Activated CD4-positive, alpha-beta memory T cell treated with anti-CD3 and anti-CD28 coated beads, Interleukin-2, amount 10 ng/mL, durations not matched to agents 7 days and 5 days (primary cell): ENCODE measurements at places on chromosomes 4 and X.
A peak's percentile ranks its signal among the peaks of the same experiment; 100 is the strongest.

DNA sequence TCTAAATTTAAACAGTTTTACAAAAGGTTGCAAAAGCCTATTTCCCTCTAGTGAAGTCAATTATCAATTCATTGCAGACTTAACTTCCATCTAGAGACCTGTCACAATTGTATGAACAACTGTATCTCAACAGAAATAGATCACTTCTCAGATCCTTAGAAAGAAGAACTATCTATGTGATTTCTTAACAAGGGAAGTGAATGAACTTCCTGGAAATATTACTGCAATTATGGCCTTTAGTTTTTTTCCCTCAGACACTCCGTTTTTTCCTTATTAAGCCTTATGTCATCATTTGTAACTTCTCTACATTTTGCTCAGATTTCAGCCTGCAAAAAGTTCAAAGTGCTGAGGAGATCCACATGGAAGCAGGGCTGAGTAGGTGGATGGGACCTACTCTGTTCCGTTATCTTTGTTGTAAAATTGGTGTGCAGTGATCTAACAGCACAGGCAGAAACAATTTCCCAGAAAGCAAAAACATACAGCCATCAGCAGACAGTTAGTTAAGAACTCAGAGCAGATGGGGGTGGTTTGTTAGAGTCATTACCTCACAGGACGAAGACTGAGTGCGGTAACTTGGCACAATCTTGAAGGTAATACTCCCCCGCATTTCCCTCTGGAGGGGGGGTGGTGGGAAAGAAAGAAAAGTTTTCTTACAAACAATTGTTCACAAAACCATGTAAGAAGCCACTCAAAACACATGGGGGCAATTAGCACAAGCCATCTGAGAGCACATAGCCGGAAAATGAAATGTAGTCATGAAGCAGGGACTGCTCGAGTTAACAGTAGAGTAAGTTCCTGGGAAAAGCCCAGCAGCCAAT is 112.3 kb downstream of the NYX start:
- peak; percentile 24 for DNase-seq

DNA sequence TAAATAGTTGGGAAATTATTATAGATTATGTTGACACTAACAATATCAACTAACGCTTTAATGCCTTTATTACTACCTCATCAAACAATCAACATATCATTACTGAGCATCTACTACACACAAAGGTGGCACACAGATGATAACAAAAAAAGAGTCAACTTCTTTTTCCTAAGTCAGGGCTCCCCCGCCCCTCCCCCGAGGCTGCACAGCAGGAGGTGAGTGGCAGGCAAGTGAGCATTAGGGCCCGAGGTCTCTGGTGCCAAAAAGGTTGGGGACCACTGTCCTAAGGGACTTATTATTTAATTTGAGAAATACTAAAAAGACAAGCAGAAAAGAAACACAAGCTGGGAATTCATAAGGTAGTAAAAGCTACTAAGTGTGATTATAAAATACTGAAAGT is 50.3 kb upstream of the MCF2 start:
- DNase-seq, result no peak

GRCh38 chrX:145773006-145773405 is 44.6 kb upstream of the SLITRK2 start:
- no peak for DNase-seq

DNA sequence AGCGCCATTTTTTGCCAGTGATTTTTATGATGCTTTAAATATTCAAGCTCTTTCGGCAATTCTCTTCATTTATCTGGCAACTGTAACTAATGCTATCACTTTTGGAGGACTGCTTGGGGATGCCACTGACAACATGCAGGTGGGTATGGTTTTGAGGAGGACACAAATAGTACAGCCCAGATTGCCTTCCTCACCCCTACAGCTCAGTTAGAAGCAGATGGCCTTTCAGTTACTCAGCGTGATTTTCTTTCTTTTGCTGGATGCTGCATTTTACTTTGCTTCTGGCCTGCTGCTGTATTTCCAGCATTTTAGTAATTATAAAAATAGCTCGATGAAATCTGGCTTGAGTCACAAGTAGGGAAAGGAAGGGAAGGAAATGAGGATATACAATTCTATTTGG is 114.7 kb downstream of the SLC4A4 start:
- DNase-seq, result no peak

GRCh38 chr4:3864742-3865721 is 98.8 kb downstream of the ADRA2C start:
- no peak for DNase-seq

- no peak for DNase-seq
These were observed 605.1 kb downstream of the ADGRL3 start for GRCh38 chr4:61805227-61805626.

DNA sequence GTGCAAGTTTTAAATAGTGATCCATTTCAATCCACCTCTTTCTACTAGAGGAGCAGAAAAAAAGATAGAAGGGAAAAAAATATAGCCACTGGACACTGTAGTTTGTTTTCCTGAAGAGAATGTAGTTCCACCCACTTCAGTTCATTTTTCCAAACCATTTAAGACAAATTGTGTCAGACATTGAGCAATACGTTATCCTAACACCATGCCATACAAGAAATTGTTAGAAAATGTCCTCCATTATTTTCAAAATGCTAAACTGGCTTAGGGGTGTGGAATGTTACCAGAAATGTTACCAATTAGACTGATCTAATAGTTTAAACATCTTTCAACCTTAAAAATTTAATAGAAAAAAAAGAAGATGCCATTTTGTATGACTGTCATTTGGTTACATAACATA is 48.6 kb upstream of the ETNPPL start:
- DNase-seq, result no peak

- DNase-seq, result no peak
These were observed 359.6 kb upstream of the NOCT start for GRCh38 chr4:138655985-138656384.

GRCh38 chr4:169030562-169030982 is 20.5 kb upstream of the CBR4 start:
- no peak for DNase-seq

GRCh38 chrX:47380268-47380667 is 9.9 kb downstream of the ZNF157 start:
- DNase-seq, result peak; percentile 33

DNA sequence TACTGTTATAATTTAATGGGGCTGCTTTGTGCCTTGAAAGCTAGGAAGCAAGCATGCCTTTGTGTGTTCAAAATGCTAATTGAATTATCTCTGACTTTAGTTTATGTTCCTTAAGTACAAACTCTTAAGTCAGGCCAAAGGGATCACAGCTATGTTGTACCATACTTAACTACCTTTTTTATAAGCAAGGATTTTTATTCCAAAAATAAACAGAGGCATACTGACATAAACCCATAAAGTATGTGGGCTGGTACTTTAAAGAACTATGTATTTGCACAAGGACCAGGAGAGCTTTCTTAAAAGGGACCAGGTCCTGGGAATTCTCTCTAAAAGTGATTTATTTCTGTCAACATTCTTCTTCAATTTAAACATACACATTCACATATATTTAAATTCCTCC is 57.8 kb upstream of the HCCS start:
- DNase-seq, result no peak

GRCh38 chr4:3111461-3111860 is 37.0 kb downstream of the HTT start:
- no peak for DNase-seq

DNA sequence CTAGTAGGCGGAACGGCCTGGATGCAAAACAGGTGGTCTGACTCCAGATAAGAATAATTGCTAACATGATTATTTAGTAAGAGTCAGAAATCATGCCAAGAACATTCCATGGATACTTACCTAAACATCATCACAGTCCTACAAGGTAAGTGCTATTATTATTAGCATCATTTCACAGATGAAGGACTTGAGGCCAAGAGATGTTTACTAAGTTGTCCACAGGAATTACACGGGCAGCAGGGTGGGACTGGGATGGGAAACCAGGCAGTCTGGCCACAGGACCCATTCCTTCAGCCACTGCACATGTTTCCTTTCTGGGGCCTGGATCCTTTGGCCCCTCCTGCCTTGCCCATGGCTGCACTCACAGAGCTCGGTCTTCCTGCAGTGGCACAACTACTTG is 48.3 kb downstream of the ANAPC4 start:
- DNase-seq, result no peak

DNA sequence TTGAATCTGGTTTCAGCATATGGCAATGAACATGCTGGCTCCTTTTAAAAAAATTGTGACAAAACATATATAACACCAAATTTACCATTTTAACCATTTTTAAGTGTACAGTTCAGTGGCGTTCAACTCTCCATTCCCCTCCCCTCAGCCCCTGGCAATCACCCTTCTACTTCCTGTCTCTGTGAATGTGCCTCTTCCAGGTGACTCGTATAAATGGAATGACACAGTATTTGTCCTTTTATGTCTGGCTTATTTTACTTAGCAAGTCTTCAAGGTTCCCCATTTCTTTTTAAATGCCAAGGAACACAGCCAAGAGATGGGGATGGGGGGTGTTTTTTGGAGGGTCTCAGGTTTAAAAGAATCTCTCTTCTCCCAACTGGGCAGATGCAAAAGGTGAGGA is 35.4 kb upstream of the BCLAF3 start:
- no peak for DNase-seq
